Esophagus squamous epithelium (tissue), 5 donors: ENCODE measurements at places on chromosomes 2 and 18.

DNA sequence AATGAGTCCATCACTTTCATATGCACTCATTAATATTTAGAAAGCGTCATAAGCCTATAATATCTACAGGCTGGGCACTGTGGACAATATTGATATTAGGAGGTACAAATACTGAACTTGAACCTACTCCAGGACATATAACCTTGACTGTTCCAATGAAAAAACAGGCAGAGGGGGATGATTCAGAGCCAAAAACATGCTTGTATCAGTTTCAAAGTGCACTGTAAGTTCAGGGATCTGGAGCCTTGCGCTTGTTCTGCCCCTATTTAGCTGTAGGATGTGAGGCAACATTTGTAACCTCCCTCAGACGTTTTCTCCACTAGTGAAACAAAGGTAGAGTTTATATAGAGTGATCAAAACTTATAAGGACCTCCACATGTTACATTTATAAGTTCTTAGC lies 246.1 kb upstream of the GYPC start:
- H3K36me3 ChIP-seq = no peaks in the 10 kb centered on the region
- H3K27me3 ChIP-seq = no peaks in the 10 kb centered on the region
- no peaks in the 10 kb centered on the region for H3K4me1 ChIP-seq
- no peak overlapping the region for H3K4me3 ChIP-seq

- H3K4me3 ChIP-seq = peak within 1 kb of the TSS; percentile 79
- no peak for DNase-seq
- peaks cover 39% of the 10 kb centered on the region for H3K4me1 ChIP-seq
- H3K36me3 ChIP-seq = no peaks in the 10 kb centered on the region
- peak within 1 kb of the TSS; percentile 82 for H3K27ac ChIP-seq
These were observed at the start of gene GPR39 for GRCh38 chr2:132416723-132417395. TSS of gene GPR39 (plus strand) at chr2:132416805.

- no peaks in the 10 kb centered on the region for H3K36me3 ChIP-seq
- no peaks in the 10 kb centered on the region for H3K4me1 ChIP-seq
- no peaks in the 10 kb centered on the region for H3K27me3 ChIP-seq
- H3K27ac ChIP-seq = no peak overlapping the region
These were observed 266.9 kb downstream of the DSC3 start for GRCh38 chr18:30775629-30776028.

GRCh38 chr2:4693266-4693665 lies 989.9 kb downstream of the DCDC2C start:
- H3K27ac ChIP-seq = no peak overlapping the region
- no peaks in the 10 kb centered on the region for H3K27me3 ChIP-seq
- no peaks in the 10 kb centered on the region for H3K4me1 ChIP-seq
- H3K4me3 ChIP-seq = no peak overlapping the region

DNA sequence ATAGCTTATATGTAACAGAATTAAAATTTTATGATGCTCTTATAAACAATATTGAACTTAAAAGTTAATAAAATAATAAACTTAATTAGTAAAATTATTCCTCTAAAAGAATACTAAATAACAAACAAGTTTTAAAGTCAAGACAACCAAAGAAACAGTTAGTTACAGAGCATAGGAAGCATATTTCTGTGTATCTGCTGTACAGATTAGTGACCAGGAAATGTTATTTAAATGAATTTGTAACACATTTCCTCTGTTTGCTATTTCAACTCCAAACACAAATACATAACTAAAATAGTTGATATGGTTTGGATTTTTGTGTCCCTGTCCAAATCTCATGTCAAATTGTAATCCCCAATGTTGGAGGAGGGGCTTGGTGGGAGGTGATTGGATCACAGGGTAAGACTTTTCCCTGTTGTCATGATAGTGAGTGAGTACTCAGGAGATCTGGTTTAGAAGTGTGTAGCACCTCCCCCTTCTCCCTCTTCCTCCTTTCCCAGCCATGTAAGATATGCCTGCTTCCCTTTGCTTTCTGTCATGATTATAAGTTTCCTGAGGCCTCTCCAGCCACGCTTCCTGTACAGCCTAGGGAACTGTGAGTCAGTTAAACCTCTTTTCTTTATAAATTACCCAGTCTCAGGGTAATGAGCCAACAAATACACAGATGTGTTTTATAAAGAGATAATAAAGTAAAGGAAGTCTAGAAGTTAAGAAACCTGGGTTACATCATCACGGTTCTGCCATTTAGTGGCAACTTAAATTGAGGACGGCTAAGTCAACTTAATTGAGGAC lies 51.8 kb downstream of the ROCK2 start:
- H3K4me3 ChIP-seq = no peak overlapping the region
- H3K4me1 ChIP-seq = no peaks in the 10 kb centered on the region
- DNase-seq = no peak
- H3K36me3 ChIP-seq = no peaks in the 10 kb centered on the region
- no peaks in the 10 kb centered on the region for H3K27me3 ChIP-seq

- no peak overlapping the region for H3K4me3 ChIP-seq
- H3K27ac ChIP-seq = no peak overlapping the region
- H3K4me1 ChIP-seq = no peaks in the 10 kb centered on the region
These were observed 279.5 kb downstream of the RND3 start for GRCh38 chr2:150207979-150208378.

DNA sequence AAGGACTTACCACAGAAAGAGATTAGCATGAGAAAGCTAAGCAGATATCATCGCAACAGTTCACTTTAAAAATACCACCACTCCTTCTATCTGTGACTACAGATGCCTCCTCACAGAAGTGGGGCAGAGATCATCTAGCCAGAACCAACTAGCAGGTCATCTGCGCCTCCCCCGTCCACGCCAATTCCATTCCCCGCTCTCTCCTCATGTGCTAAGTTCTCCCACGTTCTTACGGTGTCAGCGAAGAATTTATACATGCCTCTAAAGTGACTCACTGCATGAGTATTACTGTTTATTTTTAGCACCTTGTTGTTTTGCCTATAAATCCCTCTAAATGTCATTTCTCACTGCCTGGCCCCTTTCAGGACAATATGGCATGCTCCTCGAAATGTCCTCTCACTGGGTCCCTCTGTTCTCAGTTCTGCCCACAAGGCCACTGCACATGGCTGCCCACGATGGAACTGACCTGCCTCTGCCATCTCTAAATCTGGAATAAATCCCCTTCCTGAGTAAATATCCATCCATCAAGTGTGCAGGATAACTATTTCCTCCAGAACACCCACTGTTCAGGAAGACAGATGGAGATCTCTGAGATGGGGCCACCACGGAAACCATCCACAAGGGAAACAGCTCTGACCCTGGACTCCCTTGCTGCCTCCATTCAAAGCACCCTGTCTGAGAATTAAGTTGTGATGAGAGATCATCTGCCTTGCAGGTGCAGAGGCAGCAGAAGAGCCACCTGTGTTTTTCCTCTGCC lies 137.7 kb downstream of the IRS1 start:
- peaks cover 22% of the 10 kb centered on the region for H3K4me1 ChIP-seq
- no peak overlapping the region for H3K4me3 ChIP-seq
- H3K36me3 ChIP-seq = no peaks in the 10 kb centered on the region
- no peak for DNase-seq
- H3K27ac ChIP-seq = no peak overlapping the region
- H3K27me3 ChIP-seq = no peaks in the 10 kb centered on the region
